ENCODE measurements at places on chromosomes 3 and 15.

- no peak for DNase-seq
Observed at GRCh38 chr3:172653004-172653572, 57.8 kb downstream of the NCEH1 start.

DNA sequence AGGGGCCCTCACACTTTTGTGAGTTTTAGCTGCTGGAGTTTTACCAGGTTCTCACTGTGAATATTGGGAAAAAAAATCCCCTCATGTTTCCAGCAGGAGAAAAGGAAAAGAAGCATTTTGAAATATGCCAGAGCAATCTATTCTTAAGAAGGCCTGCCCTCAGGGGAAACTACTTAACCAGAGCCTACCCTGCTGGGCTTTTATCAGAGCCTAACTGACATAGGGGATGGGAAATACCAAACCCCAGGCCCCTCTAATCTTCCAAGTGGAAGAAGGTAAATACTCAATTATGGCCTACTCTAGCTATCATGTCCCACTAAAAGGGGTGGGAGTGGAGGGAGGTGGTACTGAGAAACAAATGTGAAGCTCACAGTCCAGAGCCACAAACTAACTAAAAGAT is 68.7 kb upstream of the NMNAT3 start:
- no peak for DNase-seq

DNA sequence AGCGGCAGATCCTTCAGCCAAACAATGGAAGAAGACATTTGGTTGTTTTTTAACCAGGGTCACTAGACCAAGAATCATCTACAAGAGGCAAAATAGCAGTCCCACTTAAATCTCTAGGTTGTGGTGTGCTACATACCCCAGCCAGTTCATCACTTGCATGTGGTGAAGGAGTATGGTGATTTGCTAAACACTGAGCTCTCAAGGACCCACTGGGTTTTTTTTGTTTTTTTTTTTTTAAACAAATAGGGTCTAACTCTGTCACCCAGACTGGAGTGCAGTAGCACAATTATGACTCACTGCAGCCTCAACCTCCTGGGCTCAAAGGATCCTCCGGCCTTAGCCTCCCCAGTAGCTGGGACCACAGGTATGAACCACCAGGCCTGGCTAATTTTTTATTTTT is 508.0 kb downstream of the FOXP1 start:
- DNase-seq = no peak

- no peak for DNase-seq
Observed at GRCh38 chr3:116423374-116423773, 21.9 kb downstream of the LSAMP start.

DNA sequence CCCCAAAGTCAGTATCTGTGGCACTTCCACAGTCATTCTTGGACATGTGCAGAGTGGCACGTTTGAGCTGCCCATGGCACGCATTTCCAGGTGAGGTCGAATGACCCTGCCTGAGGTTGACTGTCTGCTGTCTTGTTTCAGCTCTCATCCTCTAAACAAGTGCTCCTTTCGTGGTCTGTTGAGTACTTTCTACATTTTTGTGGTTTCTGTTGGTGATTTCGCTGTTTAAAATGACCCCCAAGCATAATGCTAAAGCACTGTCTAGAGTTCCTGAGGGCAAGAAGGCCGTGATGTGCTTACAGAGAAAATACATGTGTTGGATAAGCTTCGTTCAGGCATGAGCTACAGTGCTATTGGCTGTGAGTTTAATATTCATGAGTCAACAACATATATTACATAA is 40.0 kb upstream of the SAMMSON start:
- DNase-seq = no peak

- peak; percentile 76 for DNase-seq
Observed at GRCh38 chr15:62887113-62887570, 155.4 kb upstream of the TPM1 start.

DNA sequence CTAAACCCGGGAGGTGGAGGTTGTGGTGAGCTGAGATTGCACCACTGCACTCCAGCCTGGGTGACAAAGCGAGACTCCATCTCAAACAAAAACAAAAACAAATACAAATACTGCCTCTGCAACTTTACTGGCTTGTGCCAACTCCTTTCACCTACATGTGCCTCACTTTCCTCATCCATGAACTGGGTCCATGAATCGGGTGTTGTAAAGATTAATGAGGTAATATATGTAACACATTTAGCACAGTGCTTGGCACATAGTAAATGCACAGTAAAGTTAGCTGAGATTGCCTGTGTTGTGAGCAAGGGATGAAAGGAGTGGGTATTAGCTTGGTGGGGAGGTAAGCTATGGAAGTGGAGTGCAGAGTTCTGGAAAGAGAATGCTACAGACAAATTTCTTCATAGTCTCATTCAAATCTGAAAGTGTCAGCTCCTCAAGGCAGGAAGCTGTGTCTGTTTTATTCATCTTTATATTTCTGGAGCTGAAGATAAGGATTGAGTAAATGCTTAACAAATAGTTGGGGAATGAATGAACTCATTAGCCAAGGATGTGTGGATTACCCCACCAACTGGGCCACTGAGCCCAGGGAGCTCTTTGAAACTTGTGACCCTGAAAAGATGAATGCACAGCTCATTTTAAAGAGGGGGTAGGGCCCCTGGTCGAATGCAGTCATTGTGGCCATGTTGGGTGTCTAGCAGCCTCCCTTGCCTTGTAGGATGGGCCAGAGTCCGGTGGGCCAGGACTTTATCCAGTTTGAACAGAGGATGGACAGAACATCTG is 7.7 kb upstream of the CDCP1 start:
- DNase-seq = no peak

- no peak for DNase-seq
Observed at GRCh38 chr15:66747886-66748707, 46.1 kb downstream of the SMAD6 start.

DNA sequence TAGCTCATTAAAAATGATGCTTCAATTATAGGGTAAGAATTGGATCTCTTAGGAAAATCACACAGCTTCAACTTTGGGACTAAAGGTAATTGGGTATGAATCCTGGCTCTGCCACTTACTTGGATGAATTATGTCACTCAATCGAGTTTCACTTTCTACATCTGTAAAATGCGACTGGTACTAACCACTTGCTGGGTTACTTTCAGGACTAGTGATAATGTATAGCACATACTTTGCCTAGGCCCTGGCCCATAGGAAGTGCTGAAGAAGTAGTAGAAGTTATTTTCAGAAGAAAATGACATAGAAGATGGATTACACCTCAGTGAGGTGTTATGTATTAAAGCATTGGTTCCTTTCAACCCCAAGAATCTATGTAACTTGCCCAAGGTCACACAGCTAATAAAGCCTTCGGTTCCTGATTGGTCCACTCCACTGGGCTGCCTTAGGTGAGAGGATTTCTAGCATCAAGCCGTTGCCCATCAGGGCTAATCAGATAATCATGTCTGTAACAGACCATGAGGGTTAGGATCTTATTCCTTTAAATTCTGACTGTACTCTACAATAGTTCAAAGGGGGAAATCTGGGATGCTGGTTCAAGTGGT is 29.4 kb upstream of the AP4E1 start:
- DNase-seq = no peak

GRCh38 chr15:78682693-78683410 is 41.8 kb upstream of the CHRNB4 start:
- peak; percentile 40 for DNase-seq

DNA sequence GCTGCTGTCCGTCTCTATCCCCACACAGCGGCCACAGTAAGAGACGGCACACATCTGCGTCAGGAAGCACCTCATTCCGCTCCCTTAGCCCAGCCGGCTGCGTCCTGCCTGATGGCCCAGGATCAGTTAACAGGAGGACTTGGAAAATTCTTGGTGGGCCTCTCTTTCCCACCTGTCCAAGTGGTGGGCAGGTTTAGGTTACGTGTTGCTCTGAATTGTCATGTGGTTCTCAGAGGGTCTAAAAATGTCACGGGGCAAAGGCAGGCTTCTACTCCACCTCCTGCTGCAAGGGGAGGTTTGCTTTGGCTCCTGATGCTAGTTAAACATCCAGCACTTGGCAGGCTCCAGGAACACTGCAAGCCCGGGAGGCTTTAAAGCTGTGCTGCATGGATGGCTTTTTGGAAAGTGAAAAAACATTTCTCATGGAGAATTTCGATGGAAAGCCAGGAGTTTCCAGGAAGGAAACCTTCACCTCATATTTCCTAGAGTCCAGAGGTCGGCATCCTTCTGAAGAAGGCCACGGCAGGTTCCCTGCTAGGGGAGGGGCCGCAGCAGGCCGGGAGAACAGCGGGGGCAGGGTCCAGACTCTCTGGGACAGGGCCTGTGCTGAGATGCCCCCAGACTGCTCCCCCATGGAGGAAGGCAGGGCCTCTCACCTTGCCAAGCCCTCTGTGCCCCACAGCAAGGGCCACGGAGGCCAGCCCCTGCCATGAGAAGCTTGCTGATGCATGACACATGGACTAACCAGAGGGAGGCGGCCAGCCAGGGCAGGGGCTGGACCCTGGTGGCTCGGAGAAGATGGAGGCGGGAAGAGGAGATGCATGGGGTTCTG is 10.8 kb downstream of the CTSH start:
- no peak for DNase-seq

DNA sequence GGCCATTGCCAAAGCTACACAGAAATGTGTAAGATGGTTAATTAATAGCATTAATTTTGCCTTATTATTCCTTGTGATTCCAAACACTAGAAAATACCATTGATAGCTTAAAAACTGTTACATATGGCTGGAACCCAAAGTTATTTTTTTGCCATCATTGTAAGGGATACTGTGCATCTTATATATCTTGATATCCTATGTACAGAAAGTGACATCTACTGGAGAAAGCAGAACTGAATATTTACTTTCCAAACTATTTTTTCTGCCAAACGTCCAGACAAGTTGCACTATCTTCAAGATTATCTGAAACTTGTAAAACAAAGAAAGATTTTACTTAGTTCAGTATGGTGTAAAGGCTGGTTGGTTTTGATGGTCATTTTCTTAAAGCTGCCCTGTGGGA is 33.3 kb upstream of the MEIS2 start:
- DNase-seq = no peak

- DNase-seq = no peak
Observed at GRCh38 chr3:157390713-157391515, 45.7 kb upstream of the PTX3 start.

DNA sequence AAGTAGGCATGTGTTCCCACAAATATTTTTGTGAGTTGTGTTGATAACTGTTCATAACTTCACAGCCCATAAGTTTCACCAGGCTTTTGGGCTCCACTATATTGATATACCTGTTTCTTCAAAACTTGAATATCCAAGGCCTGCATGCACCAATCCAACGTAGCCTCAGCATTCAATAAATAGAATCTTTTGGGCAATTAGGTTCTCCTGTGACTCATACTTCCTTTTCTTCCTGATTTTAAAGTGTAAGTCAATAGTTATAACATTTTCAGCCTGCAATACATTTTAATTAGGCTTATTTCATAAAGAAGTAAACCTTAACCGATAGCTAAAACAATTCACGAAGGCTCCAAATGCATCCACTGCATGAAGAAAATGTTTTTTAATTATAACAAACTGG is 97.8 kb upstream of the SPRED1 start:
- no peak for DNase-seq

DNA sequence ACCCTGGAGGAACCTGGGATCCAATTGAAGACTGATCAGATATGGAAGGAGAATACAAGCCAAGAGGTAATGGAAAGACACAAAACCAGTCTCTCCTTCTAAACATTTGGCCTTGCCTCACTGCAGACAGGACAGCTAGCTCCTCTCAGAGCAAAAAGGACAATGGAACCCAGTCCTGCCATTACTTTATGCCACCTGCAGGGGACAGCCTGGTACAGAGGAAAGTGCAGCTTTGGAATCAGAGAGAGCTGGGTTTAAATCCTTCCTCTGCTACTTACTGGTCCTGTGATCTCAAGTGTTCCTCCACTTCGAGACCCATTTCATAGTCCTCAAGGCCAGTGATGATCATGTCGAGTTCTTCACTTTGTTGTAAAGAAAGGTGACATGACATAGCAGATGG is 159.4 kb upstream of the SMAD3 start:
- DNase-seq = peak; percentile 15

GRCh38 chr3:24804095-24804494 is 309.4 kb upstream of the THRB start:
- DNase-seq = no peak

DNA sequence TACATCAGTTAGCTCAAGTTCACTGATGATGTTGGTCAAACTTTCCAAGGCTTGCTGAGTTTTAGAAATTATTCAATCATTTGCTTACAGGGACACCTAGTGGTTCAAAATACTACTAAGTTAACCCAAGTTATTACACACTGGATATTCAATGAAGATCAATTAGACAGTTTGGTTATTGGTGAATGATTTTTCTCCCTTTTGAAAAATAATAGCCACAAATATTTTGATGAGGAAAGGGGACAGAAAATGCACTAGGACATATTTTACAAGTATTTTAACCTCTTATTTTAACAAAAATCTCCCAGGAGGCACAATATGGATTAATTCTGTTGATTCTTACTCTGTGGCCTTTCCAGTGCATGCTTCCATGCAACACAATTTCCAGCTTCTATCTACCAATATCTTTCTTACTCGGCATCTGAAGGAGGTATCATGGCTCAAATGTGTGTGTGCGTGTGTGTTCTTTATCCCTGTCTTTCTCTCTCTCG is 20.1 kb upstream of the GOLGA6L2 start:
- no peak for DNase-seq

DNA sequence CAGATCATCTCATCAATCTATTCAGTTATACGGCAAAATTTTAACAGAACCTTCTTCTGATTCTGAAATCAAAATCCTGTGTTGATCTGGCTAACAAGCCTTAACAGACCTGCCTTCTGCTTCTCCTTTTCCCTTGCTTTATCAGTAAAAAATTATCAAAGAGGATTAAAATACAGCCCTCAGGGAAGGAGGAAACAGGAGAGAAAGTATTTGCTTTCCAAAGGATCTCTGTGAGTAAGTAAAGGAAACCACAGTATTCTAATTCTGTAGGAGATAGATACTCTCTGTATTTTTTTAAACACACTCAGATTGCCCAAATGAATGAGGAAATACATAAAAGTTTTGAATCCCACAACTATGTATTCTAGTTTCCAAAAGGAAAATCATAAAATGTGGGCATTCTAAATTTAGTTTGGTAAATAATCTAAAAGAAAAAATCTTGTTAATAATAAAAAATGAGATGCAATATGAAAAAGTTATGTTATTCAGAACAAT is 221.8 kb downstream of the ZIC1 start:
- DNase-seq = no peak

Data from left forelimb (tissue), 1 donor.